Smooth muscle cell of the pulmonary artery (primary cell): ENCODE measurements at places on chromosomes 5 and 9. TPM values are rescaled to one million over a fixed set of nuclear protein-coding genes. Genes with fewer than 3 reads are reported as not detected.

The ITK gene
- not detected in 2 replicates for total RNA-seq

The WNT8A gene
- total RNA-seq = not detected in 2 replicates

The THBS4 gene
- 0.63 and 2.1 TPM in 2 replicates for total RNA-seq

The ANKRD34B gene
- total RNA-seq = not detected in 2 replicates

The IFNB1 gene
- total RNA-seq = not detected in 2 replicates

The SOX30 gene
- total RNA-seq = not detected in 2 replicates

The KIF12 gene
- total RNA-seq = not detected in 2 replicates

The ANKRD18A gene
- not detected in 2 replicates for total RNA-seq

The CCNO gene
- total RNA-seq = 0.13 and 1.1 TPM in 2 replicates
